ENCODE measurements at places on chromosomes 16 and 17. TPM values are rescaled to one million over a fixed set of nuclear protein-coding genes. Genes with fewer than 3 reads are reported as not detected.

The TP53TG3 gene
- total RNA-seq: not detected

DNA sequence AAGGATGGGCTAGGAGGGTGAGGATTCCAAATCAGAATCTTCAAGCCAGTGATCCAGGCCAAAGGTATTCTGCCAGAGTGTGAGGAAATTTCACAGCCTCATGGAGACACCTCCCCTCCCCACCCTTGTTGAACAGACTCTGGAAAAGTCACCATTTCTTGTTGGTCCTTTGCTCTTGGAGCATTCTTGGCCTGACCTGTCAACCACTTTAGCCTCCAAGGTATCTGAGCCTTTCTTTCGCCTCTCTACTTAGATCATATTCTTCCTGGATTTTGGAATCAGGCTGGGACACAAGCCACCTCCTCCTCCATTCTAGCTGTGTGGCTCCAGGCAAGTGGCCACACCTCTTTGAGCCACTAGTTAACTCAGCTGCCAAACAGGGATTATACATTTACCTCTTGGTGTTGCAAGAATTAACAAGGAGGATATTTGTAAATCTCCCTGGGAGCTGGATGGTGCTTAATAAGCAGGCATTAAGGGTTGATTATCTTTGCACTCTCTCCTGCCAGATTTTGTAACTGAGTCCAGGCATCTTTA is 193.5 kb downstream of the WWOX start:
- ATAC-seq: peak; percentile 58

- no peak for ATAC-seq
These were observed 34.0 kb downstream of the RHBDL3 start for GRCh38 chr17:32299580-32300164.

The ADORA2B gene
- total RNA-seq: 1.2 TPM

DNA sequence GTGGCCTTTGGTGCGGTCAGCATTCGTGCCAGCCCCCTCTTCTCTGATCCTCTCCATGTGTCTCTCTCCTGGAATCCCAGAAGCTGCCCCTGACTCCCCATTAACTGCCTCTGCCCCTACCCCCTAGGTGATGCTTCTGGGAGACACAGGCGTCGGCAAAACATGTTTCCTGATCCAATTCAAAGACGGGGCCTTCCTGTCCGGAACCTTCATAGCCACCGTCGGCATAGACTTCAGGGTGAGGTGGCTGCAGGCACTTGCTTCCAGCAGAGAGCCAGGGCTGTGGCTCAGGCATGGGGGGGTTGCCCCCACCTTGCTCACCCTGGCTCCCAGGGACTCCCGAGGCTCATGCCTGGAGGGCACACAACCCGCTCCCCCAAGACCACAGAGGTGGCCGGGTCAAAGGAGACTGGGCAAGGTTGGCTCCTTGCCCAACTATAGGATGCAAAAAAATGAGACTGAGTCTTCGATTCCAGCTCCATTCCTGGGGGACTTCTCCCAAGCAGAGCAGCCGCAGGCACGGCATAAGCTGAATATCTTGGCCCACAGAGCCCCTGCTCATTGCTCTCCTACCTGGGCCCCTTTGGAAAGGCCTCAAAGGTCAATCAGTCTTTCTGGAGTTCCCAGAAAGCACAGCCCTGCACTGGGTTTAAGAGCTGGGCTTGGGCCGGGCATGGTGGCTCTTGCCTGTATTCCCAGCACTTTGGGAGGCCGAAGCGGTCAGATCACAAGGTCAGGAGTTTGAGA is 3.8 kb downstream of the RAB37 start:
- no peak for ATAC-seq

- ATAC-seq: no peak
These were observed 9.4 kb upstream of the MEOX1 start for GRCh38 chr17:43671031-43671692.
